ENCODE measurements at places on chromosomes 7 and 10.

DNA sequence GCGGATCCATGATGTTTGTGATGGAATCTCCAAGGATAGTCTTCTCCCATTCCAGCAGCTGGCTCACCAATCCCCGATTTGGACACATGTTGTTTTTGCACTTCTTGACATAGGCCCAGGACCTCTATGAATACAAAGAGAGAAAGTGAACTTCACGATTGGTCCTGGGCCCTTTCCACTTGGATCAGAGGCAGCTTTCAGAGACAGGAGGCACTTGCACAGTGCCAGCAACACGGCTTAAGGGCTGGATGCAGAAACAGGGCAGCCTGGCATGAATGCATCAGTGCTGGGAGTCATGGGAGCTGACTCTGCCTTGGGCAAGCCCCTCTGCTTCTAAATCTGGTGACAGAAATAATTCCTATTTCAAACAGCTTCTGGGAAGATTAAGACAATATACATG is 2.1 kb upstream of the TMEM120A start:
- DNase-seq: no peak

GRCh38 chr10:53357587-53357986 is 585.0 kb upstream of the MBL2 start:
- no peak for DNase-seq

- no peak for DNase-seq
Observed at GRCh38 chr7:82384779-82385178, 58.8 kb downstream of the CACNA2D1 start.

- DNase-seq: no peak
Observed at GRCh38 chr7:41063116-41063515, 639.8 kb downstream of the INHBA start.

GRCh38 chr10:50623663-50624412 is at the start of gene SGMS1:
Gene SGMS1, minus strand, starts transcription at chr10:50623956. Its CDS starts 279,842 bp downstream, at chr10:50344114.
- DNase-seq: peak; percentile 83

DNA sequence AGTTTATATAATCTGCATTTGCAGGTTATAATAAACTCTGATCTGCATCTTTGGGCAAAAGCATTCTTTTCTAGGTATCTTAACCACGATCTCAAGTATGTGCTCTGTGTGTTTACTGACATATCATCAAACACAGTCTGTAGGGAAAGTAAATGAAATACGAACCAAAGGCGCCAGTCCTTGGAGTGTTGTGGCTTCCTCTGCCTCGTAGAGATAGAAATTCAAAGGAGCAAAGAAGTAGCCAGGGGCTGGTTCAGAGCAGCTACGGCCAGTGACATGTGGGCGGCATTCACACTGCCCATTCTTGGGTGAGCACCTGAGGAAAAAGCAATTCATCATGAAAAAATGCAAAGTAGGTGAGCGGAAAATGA is 38.7 kb downstream of the LAMB4 start:
- DNase-seq: no peak

GRCh38 chr7:8155836-8156235 is 106.1 kb downstream of the ICA1 start:
- DNase-seq: peak; percentile 41

- DNase-seq: no peak
Observed at GRCh38 chr10:133565441-133566294, at the start of gene SYCE1. Gene SYCE1, minus strand, starts transcription at chr10:133565583. Its CDS starts 54 bp downstream, at chr10:133565529.

GRCh38 chr10:49666685-49667084 is 12.8 kb upstream of the C10orf53 start:
- DNase-seq: no peak

GRCh38 chr7:155510975-155511701 is 35.2 kb downstream of the CNPY1 start:
- no peak for DNase-seq

DNA sequence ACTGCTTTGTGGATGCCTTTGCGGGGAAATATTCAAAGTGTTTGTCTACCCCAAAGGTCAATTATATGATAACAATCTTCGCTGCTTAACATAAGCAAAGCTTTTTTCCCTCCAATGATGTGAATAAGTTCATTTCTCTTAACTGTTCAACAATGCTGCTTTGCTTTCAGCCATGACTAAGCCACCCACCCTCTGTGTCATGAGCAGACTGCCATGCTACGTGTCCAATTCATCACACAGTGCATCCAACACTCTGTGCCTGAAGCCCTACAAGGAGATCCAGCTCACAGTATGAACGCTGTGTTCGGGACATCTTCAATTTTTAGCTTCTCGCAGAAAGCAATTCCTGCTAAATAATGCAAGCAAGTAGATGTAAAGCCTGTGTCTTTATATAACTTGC is 5.7 kb upstream of the TAS2R40 start:
- no peak for DNase-seq

- no peak for DNase-seq
Observed at GRCh38 chr10:133010095-133010842, 67.9 kb upstream of the CFAP46 start.

GRCh38 chr10:63819753-63820329 is 298.6 kb downstream of the REEP3 start:
- DNase-seq: peak; percentile 1

DNA sequence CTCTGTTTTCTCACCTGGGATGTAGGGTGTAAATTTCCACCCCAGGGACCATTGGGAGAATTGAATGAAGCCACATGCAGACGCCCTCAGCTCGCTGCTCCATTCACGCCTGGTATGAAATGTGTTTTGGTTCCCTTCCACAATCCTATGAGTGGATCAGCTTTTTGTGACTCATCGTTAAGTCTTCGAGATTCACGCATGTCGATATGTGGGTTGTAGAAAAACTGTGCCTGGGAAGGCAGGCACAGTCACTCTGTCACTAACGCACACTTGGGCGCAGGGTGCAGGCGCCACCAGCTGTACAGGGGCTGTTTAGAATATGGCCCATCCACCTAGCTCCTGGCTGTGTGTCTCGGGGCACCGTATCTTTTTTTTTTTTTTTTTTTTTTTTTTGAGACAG is 64.2 kb upstream of the SH2B2 start:
- DNase-seq: no peak

GRCh38 chr7:34357068-34357467 is 300.9 kb upstream of the NPSR1 start:
- DNase-seq: no peak

- no peak for DNase-seq
Observed at GRCh38 chr7:70018700-70019099, 420.4 kb downstream of the AUTS2 start.

GRCh38 chr7:96026611-96027010 is 254.3 kb downstream of the DYNC1I1 start:
- no peak for DNase-seq

- DNase-seq: peak; percentile 45
Observed at GRCh38 chr7:116236020-116236630, 25.8 kb downstream of the TES start.

- no peak for DNase-seq
Observed at GRCh38 chr10:29374162-29374561, 85.3 kb downstream of the LYZL1 start.

GRCh38 chr7:130334274-130334673 is 10.3 kb upstream of the CPA5 start:
- no peak for DNase-seq

- no peak for DNase-seq
Observed at GRCh38 chr10:119680650-119681081, 29.5 kb downstream of the BAG3 start.

DNA sequence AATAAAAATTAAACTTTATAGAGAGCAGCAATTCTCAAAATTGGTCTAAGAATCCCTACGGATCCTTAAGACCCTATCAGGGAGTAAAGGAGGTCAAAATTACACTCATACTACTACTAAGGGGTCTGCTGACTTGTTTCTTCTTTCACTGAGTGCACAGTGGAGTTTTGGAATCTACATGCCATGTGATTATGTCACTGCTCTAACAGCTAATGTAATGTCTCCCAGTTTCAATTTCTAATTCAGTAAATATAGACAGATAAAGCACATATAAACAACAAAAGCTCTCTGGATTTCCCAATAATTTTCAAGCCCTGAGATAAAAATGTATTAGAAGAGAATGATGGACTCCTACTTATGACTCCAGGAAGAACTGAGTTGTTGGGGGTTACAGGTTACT is 74.6 kb downstream of the WAPL start:
- no peak for DNase-seq

GRCh38 chr10:19811540-19811939 is 4.7 kb upstream of the PLXDC2 start:
- DNase-seq: no peak

DNA sequence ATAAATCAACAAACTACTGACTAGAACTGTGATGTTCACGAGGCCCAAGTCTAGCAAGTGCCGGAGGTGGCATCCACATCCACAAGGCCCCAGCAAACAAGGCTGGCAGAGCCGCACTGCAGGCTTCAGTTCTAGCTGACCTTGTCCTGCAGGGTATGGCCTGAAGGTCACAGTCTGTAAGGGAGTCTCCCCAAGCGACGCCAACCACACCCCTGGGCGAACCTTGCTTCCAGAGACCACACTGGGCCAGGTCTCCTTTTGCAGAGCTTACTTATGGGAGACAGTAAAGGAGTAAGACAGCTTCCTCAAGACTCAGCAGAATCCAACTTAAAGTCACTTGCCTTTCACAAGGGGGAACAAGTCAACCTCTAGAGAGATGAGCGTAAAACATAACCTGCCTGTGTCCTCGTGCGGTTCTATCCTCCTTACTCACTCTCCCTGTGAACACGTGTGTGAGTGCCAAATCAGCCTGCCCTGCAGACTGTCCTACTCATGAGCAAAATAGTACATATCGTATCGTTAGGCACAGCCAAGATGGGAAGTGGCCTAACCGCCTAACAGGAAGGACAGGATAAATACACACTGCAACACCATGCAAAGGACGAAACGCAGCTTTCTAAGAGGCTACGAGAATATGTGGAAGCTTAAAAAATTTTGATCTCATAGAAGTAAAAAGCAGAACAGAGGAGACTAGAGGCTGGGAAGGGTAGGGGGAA is 22.7 kb downstream of the FAM53B start:
- DNase-seq: no peak

- DNase-seq: no peak
Observed at GRCh38 chr7:149140831-149141230, 6.4 kb upstream of the ZNF398 start.

DNA sequence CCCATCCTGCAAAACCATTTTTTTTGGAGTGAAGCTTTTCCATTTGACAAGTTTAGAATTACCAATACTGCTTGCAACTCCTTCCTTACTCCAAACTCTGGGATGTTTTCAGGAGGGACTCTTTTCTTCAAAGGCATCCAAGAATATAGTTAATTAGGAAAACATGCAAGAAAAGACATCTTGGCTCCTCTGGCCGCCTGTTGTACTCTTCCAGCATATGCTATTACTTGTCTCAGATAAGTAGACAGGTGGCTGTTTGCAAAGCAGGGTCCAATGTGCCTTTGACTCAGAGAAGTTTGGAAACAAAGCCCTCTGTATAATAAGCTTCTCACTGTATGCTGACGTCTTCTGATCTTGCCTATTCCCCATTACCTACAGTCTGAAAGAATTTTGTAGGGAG is 746.5 kb downstream of the AUTS2 start:
- DNase-seq: no peak

GRCh38 chr7:22696541-22697228 is 30.3 kb upstream of the IL6 start:
- no peak for DNase-seq

GRCh38 chr10:50529660-50530059 is 94.1 kb downstream of the SGMS1 start:
- DNase-seq: no peak

DNA sequence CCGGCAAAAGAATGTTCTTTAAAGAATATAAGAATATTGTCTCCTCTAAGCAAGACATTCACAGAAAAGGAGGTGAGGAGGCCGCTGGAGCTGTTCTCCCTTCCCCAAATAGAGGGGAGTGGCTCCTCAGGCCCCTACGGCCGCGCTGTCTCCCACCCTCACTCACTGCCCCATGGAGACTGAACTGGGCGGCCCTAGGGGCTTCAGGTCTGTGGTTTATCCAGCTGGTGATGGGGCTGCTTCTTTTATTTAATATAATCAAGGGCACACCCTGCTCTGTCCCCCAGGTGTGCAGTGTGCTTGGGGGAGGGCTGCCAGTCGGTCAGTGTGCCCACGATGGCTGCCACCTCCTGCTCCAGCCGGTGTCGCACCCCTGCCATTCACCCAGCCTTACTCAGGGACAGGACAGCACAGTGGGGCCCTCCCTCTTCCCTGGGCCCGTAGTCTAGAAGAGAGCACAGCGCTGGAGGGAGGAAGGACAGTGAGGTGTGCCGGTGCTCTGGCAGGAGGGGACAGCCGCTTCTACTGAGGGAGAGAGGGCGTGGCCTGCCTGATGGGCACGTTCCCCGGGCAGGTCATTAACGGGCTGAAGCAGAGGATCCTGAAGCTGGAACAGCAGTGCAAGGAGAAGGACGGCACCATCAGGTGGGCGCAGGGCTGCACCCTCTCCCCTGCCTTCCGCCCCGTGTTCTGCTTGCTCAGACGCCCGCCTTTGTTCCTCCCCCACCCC is 23.4 kb downstream of the IQCE start:
- DNase-seq: no peak

- DNase-seq: no peak
Observed at GRCh38 chr7:108026647-108027046, 23.7 kb upstream of the LAMB1 start.

GRCh38 chr10:14975672-14976273 is 16.6 kb downstream of the MEIG1 start:
- DNase-seq: no peak

DNA sequence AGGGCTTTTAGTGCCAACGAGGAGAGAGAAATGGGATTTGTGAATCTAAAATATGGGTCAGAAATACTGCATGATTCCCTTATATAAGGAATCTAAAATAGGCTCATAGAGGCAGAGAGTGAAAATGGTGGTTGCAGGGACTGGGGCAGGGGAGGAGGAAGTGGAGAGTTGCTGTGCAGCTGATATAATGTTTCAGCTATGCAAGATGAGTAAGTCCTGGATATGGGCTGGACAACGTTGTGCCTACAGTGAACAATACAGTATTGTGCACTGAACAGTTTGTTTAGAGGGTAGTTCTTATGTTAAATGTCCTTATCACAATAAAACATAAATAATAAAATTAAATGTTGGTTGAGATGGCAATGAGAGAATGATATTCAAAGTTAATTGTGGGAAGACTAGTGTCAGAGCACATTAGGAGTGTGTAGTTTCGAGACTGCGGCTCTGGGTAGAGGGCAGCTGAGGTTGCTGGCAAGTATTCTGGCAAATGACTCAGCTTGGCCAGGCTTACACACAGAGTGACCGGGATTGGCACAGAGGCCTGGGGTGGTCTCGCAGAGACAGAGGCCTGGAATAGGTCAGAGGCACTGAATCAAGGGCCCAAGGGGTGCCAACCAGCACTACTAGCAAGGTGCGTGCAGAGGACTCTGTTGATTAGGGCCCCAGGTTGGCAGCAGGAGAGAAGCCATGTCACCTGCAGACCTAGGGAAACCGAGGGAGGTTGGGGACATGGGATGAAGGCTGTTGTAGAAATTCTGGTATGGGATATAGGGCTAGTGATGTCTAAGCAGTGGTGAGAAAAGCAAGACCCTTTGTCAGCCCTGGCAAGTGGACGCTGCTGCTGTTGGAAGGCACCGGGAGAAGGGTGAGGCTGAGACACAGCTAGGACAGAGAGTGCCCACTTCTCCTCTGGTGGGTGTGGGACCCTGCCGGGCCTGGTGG is 2.8 kb upstream of the DEPP1 start:
- DNase-seq: no peak

All from NCI-H345 (cell line).